Inflammatory macrophage treated with lipopolysaccharide for 1 hour (primary cell): ENCODE measurements at places on chromosomes 6 and 20.
A peak's percentile ranks its signal among the peaks of the same experiment; 100 is the strongest.

DNA sequence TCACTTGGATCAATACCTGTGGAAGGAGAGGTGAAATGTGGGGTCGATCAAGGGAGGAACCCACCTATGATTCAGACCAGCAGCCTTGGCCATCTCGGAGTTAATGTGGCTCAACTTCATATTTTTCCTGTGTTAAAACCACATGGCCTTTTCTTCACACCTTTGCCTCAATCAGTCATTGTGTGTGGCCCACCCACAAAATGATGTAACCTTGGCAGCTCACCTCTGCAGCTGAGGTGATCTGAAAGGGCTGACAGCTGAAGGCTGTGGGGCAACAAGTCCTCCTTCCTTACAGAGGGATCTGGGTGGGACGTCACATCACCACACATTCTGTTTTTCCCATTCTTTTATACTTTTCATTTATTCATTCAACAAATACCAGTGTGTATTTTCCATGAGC is 357.1 kb upstream of the HSF2 start:
- DNase-seq = no peak

DNA sequence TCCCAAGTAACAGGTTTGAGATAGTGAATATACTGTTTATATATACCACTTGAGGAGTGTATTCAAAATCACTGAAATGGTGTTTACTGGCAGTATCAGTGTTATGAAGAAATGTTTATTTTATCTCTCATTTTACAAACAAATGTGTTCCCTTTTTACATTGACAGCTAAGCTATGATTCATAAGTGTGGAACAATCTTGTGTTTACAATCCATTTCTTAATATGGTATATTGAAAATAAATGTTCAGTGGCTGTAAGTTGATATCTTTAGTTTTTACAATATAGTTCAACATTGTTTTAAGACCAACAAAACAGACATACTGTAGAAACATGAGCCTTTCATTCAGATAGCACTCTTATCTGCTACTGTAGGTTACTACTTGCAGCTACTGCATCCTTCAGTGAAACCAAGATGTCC is 14.3 kb downstream of the PHF3 start:
- DNase-seq = no peak

DNA sequence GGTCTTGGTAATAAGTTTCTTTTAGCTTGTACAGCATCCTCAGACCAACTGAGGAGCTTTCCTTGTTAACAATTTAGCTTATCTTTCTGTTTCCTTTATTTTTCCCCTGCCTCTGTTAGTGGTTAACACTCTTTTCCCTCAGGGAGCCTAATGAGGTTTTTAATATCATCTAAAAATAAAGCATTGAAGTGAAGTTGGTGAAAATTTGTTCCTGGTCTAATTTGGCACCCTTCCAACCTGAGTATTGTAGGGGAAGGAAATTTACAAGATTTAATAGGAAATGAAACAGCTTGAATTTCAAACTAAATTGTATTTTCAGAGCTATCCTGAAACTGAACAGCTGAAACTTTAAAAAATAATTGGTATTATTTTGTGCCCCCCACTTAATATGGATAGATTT is 28.1 kb upstream of the VAPB start:
- no peak for DNase-seq

- no peak for DNase-seq
Measured at GRCh38 chr6:75204959-75205775, 686 bp downstream of the COL12A1 start.

DNA sequence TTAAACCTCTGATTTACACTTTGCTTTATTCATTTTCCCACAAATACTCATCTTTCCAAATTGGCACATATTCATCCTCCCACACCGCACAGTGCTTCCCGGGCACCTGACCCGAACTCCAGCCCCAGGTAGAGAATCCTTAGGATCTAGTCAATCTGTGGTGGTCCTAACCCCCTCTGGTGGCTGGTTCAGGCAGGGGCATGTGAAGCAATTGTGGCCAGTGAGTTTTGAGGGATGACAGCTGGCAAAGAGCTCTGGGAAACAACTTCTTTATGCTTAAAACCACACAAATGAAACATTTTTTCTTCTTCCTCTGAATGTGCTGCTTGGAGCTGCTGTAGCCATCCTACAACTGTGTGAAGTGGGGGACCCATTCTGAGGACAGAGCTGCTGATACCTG is 54.7 kb downstream of the ELOVL5 start:
- no peak for DNase-seq

DNA sequence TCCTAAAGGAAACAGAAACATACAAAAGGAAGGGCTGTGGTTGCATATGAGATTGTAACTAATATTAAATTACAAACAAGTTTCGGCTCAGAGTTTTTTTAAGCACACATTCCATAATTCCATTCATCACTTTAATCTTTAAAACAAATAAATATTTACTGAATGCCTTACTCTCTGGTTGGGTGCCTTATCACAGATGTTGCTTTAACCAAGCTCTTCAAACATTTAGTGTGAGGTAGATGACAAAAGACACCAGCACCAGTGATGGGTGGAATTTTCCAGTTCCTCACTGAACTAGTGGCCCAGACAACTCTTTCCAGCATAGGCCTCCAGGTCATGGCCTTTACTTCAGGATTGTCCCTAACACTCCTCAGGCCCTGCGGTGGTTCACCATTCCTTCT is 58.7 kb downstream of the ARHGAP18 start:
- DNase-seq = no peak

- DNase-seq = no peak
Measured at GRCh38 chr6:26296857-26297648, 67.9 kb upstream of the BTN3A2 start.

DNA sequence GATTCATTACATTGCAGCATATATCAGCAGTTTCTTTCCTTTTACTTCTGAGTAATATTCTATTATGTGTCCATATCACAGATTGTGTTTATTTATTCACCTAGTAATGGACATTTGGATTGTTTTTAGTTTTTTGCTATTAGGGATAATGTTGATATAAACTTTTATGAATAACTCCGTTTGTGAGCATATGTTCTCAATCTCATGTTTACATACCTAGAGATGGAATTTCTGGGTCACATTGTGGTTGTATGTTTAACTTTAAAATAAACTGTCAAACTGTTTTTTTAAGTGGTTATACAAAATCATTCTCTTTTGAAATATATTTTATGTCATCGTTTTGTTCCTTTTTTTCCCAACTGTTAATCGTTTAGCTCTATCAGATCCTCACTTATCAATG is 311.6 kb downstream of the MMUT start:
- no peak for DNase-seq

DNA sequence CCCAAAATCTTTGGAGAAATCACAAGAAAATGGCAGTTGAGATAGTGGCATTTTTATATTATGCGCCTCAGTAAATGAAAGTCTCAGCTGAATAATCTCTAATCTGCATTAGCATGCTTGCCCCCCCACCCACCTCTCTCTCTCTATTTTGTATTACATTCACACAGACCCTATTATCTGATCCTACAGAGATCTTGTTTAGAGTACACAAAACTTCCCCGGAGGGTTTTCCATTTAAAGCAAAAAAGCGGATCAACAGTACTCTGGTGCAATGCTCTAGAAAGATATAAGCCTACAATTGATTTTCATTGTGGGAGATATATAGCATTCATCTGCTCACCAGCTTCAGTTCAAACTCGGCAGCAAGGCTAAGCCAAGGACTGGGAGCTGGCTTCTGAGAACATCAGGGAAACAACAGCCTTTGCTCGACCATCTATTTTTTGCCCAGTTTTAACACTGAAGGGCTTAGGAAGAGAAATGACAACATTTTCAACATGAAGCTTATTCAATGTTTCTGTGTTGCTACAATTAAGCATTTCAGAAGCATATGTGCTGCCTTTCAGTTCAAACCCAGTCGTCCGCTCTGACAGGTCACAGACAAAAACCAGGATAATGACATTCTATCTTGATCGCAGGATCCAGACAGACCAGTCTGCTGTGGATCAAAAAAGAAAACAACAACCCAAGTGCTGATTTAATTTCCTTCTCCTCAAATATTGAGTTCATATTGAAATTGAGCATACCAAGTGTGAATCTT is 137.6 kb upstream of the ATXN1 start:
- no peak for DNase-seq

GRCh38 chr20:31861135-31861384 is 9.3 kb downstream of the DUSP15 start:
- no peak for DNase-seq

- peak; percentile 96 for DNase-seq
Measured at GRCh38 chr6:46730921-46731461, 4.2 kb downstream of the PLA2G7 start.

DNA sequence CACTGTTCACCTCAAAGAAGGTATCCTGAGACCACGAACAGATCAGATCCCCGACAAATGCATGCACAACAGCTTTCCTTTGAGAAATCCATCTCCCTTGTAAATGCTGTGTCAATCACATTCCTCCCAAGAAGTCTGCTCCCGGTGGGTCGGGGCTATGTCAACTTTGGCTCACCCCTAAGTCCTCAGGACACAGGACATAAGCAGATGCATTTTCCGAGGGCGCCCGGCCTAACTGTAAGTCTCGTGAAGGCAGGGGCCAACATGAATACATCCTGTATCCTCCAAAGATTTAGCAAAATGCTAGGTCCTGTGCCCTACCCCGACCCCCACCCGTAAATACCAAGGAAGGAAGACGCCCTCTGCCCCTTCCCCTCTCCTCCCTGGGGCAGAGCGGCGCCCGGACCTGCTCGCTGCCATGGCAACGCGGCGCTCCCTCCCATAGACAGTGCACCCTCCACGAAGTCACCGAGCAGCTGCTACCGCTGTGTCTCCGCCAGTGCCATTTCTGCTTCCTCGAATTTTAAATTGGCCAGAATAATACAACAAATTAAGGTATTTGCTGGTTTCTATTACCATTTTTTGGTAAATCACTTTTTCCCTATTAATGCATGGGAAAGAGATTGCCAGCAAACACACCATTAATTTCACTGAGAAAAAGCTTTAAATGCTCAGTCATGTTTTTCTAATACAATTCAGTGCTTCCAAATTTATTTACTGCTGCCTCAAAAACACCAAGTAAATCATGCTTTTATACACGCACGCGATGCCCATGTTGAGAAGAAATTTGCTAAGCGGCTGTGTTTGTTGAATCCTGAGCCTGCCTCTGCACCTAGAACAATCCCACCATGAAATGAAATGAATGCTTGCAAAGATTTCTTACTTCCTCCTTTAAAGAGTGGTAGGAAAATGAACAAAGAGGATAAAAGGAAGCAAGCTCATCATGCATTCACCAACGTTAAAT is 100.6 kb downstream of the PCSK2 start:
- DNase-seq = no peak

GRCh38 chr20:4972506-4973251 is 28.6 kb downstream of the SLC23A2 start:
- peak; percentile 44 for DNase-seq

DNA sequence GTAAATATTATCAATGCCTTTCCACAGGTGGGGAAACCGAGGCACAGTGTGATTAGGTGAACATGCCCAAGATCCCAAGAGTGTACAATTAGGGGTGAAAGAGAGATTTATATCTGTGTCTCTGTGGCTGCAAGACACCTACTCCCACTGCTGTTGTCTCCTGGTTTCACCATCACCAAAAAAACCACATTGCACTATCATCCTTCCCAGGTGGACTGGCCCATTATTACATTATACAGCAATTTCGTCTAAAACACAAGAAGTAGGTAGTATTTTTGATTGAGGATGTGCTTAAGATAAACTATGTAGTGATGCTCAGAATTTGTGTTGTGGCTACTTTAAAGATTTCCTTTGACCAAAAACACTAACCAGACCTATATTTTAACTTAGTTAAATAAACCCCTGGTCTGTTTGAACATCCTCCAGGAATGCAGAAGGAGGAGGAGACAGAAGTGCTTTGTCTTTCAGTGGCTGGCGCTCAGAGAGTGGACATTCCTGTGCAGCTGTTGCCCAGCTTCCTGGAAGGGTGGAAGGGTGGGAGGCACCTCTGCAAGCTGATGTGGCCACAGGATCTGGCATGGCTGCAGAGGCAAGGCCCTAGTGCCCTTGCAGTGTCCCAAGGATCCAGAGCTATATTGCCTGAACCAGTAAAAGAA is 23.8 kb downstream of the DCBLD1 start:
- no peak for DNase-seq

GRCh38 chr6:134414793-134415192 is 96.9 kb upstream of the SGK1 start:
- DNase-seq = no peak

- no peak for DNase-seq
Measured at GRCh38 chr6:66326228-66326627, 619.2 kb upstream of the EYS start.

DNA sequence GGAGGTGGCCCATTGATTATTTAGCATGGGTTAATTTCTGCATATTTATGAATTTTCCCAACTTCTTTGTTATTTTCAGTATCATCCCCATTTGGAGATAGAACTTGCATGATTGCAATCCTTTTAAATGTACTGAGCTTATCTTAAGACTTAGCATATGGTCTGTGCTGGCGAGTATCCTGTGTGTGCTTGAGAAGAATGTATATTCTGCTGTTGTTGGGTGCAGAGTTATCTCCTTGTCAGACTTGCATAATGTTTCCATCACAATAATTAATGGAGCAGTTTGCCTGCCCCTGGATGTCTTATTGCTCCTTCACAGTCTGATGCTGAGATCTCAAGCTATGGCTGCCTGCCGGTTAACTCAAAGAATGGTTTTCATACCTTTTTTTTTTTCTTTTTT is 112.6 kb downstream of the CDYL start:
- DNase-seq = no peak

DNA sequence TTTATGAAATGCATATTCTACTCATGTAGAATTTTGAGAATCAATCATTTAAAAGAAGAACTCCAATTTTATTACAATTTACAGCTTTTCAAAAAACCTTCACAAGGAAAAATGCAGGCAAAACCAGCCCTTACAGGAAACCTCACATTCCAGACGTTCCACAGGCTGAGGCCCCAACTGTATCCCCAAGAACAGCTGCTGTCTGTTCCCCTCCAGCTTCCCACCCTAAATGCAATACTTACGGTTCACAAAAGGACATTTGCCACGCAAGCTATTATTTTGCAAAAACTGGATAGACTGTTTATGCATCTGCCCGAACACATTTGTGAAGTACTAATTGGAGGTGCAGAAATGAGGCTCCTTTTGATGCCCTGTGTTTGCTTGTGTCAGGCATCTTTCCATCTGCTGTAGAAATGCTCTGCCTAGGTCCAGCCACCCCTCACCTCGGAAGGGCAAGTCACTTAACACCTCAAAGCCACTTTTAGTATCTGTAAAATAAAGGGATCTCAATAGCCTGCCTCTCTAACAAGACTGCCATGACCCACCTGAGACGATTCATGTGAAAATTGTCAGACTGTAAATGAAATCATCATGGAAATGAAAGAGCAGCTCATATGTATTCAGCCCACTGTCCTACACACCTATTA is 26.5 kb downstream of the PDE10A start:
- DNase-seq = no peak

GRCh38 chr20:42901689-42902440 is 287.8 kb downstream of the PTPRT start:
- no peak for DNase-seq

- peak; percentile 33 for DNase-seq
Measured at GRCh38 chr6:136254851-136255466, 4.8 kb upstream of the MTFR2 start.

- DNase-seq = peak; percentile 53
Measured at GRCh38 chr6:157981395-157982101, at the start of gene SYNJ2. Gene SYNJ2, plus strand, starts transcription at chr6:157981863. Its CDS starts 99 bp downstream, at chr6:157981962.

DNA sequence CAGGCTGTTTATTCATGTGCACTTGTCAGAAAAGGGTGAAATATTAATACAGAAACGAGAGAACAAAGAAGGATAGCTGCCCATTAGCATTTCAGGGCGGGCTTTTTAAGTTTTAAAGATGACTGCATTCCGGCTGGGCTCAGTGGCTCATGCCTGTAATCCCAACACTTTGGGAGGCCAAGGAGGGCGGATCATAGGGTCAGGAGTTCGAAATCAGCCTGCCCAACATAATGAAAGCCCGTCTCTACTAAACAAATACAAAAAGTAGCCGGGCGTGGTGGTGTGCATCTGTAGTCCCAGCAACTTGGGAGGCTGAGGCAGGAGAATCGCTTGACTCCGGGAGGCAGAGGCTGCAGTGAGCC is 130.5 kb downstream of the HFE start:
- no peak for DNase-seq
